ENCODE measurements at places on chromosomes 6 and 20.

DNA sequence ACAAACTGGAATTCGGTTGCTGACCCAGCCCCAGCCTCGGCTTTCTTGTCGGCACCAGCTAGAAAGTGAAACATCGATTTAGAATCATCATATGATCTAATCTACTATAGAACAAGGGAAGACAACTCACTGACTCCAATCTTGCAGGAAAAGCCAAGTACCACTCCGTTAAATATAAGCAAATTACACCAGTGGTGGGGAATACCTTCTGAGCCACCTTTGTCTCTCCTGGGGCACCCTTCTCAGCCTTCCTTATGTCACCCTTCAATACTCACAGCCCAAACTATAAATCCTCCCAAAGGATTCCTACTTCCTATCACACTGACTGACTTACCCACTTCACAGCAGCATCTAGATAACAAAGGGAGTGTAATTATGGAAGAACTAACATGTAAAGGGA, 7.5 kb downstream of the RPS10 start:
- no peak for DNase-seq

GRCh38 chr20:50112512-50113419, at the start of gene UBE2V1:
TSS of gene UBE2V1 (minus strand) at chr20:50113150. CDS start at chr20:50113128, 22 bp downstream.
- peak; percentile 89 for DNase-seq

- DNase-seq, result no peak
Observed at GRCh38 chr6:28218312-28219248, 6.5 kb upstream of the ZSCAN9 start.

DNA sequence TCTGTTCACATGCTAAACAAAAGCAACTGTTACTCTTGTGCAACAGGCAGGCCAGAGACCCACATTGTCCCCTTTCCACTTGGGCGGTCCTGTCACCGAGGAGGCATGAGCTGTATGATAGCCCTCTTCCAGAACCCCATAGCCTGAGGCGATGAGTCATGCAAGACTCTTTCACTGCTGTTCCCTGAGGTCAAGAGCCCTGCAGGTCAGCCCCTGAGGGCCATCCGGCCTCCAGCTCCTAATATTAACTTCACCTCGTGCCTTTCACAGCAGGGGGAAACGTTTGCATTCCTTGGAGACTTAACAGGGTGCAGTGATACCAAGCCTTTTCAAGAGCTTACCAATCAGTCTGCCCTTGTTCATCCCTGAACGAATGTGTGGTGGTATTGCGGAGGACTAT, 253.3 kb upstream of the ECI2 start:
- DNase-seq, result no peak

DNA sequence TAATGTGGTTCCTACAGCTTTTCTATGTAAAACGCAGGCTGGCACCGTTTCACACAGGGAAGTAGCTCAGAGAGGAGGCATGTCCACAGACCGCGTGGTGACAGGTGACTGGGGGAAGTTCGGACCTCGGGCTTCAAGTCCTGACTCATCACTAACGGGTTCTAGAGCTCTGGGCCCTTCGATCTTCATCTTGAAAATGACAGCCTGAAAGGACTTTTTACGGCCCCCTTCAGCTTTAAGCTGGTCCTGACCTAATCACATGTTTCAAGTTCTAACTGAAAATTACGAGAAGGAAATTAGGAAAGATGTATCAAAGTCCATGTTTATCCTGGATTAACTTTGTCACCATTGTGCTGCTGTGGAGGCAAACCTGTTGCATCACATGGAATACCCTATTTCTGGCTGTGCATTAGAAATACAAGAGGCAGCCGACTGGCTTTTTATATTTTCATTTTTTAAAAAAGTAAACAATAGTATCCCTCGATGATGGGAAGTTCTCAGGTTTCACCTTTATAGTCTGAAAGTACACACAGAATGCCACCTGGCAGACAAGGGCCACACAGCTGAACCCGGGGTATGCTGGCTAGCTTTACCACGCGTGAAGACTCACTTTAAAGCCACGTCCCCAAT, 2.0 kb downstream of the MAN1A1 start:
- DNase-seq, result no peak

DNA sequence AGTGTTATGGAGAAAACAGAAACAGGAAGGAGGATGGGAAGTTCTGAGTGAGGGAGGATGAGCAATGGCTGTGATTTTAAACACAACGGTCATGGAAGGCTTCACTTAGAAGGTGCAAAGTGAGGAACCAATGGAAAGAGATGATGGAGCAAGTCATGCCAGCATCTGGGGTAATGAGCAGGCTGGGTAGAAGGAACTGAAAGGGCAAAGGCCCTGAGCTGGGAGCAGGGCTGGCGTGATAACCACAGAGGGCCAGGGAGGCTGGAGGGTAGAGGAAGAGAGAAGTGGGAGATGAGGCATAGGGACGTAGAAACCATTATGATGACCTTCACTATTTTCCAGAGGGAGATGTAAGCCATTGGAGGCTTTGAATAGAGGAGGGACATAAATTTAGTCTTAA, 43.6 kb downstream of the NHLRC1 start:
- no peak for DNase-seq

- no peak for DNase-seq
Observed at GRCh38 chr6:168385037-168385759, 55.8 kb upstream of the SMOC2 start.

GRCh38 chr6:88565409-88565811, 398.0 kb downstream of the RNGTT start:
- no peak for DNase-seq

All from type B pancreatic cell (in vitro differentiated cells).